Calu3 (cell line): ENCODE measurements at places on chromosomes 12 and 14. TPM values are rescaled to one million over a fixed set of nuclear protein-coding genes. Genes with fewer than 3 reads are reported as not detected.
A peak's percentile ranks its signal among the peaks of the same experiment; 100 is the strongest.

CFAP251 gene
- total RNA-seq, result 3.8 and 5.0 TPM in 2 replicates

CDH24 gene
- total RNA-seq, result 5.0 and 5.7 TPM in 2 replicates

GRCh38 chr14:99781853-99782610 lies 11.2 kb upstream of the EML1 start:
- DNase-seq, result no peak
- H3K27ac ChIP-seq, result no peak overlapping the region
- H3K4me1 ChIP-seq, result peaks cover 19% of the 10 kb centered on the region
- H3K36me3 ChIP-seq, result no peaks in the 10 kb centered on the region
- H3K4me3 ChIP-seq, result no peak overlapping the region
- no peaks in the 10 kb centered on the region for H3K27me3 ChIP-seq

- H3K4me3 ChIP-seq, result no peak overlapping the region
- no peaks in the 10 kb centered on the region for H3K27me3 ChIP-seq
- H3K27ac ChIP-seq, result peak overlapping the region; percentile 41
- peaks cover 32% of the 10 kb centered on the region for H3K4me1 ChIP-seq
- no peak for DNase-seq
- H3K36me3 ChIP-seq, result peaks cover 6% of the 10 kb centered on the region
Observed at GRCh38 chr14:92755495-92755894, 7.1 kb upstream of the LGMN start.

- no peaks in the 10 kb centered on the region for H3K27me3 ChIP-seq
- DNase-seq, result no peak
- no peak overlapping the region for H3K4me3 ChIP-seq
- no peaks in the 10 kb centered on the region for H3K36me3 ChIP-seq
Observed at GRCh38 chr12:47378907-47379306, 299.1 kb upstream of the AMIGO2 start.
